ENCODE measurements at places on chromosomes 4 and X.

DNA sequence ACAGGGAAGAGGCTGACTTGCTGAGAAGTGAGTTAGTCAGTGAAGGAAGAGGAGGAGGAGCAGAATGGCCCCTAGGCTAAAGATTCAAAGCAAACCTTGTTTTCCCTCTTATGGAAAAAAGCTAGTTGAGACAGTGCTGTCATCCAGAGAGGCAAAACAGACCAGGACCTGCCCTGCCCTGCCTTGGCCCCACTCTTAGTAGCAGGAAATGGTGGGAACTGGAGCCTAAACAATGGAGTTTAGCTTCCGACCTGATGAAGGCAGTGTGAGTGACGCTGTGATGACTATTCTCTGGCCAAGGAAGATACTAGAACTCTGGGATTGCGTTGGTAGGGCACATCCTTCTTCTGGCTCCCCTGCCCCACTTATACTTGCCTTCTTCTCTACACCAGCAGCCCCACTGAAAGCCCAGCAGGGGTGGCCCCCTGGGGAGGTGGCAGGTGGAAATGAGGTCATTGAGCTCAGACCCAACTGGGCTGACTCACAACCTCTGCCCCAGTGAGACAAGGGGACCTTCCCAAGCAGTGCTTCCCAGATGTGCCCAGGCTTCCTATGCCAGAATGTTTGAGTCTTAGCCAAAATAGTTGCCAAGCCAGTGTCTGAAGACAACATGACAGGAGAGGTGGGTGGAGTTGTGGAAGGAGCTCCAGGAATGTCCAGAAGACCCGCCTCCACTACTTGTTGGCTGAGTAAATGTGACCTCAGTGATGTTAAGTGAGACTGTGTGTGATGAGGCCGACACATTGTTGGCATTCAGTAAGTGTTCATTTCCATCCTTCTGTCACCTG, 38.8 kb downstream of the MSN start:
- DNase-seq = no peak

DNA sequence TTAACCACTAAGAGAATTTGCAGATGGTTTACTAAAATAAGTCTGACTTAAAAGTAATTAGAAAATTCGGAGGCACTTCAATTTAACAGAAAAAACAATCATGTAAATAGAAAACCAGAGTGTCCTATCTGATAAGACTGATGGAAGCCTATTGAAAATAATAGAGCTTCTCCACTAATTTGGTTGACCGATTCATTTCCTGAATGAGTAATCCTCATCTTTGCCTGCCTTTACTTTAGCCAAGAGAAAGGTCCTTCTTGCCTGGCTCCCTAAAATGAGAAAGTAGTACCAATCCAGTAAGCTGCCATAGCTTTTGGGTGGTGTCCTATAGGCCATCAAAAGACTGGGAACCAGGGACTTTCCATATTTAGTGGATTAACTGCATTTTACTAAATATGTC, 48.4 kb downstream of the KCNIP4 start:
- no peak for DNase-seq

- DNase-seq = no peak
These were observed 54.9 kb upstream of the IRF2 start for GRCh38 chr4:184529283-184529682.

- no peak for DNase-seq
These were observed 17.7 kb upstream of the SLC7A11 start for GRCh38 chr4:138259824-138260223.

- no peak for DNase-seq
These were observed 4.2 kb upstream of the TMSB4X start for GRCh38 chrX:12970691-12971202.

- no peak for DNase-seq
These were observed 919.1 kb downstream of the ADGRL3 start for GRCh38 chr4:62119195-62119594.
